COR-L47 (cell line): ENCODE measurements at places on chromosomes 5 and 9.

DNA sequence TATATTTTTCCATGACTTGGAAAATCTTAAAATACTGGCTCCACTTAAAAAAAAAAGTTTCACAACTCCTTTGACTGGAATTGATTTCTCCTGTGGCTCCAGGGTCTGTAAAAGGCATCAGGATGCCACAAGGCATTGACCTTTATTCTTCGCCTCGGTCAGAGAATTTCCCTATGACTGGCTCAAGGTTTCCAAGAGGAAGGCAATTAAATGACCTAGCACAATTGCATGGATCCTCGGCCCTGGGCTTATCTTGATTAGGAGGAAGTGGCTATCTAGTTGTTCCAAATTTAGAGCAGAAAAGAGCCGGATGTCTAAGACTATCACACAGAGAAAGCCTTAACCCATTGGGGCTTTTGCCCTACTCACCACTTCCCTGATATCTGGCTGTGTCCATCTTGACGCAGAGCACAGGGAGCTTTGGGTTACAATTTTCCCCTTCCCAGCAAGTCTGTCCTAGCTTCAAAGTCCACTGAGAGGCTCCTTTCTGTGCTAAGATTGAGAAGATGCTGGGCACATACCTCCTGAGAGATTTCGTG is 56.9 kb upstream of the COL15A1 start:
- no peak for DNase-seq

DNA sequence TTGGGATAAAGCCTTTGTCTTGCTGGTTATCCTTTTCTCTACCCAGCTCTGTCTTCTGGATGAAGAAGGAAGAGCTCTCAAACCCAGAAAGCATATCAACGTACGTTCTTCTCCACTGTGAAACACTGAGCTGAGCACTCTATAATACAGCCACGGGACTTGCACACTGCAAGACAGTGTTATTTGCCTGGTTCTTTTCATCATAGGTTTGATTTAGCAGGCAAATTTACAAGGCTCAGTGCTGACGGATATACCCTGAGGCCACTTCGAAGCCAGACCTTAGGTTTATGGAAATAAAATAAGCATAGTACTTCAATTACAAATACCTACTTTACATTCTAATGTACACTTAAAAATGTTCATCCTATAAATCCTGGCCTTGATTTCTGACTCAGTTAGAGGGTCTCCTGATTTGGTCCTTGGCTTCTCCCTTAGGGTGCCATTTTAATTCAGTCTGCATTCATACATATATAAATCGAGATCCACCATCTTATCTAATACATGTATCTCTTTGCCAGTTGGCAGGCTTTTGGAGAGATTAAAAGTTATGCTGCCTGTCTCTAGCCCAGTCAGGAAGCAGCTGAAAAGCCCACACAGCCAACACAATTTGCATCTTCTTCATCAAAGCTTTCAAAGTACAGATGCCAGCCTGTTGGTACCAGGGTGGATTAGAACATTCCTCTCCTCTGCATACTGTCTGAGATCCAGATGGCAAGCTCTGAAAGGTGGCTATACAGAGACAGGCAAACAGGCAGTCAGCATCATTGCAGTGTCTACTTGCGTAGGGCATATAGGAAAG is 194.4 kb downstream of the DEPDC1B start:
- DNase-seq, result no peak

DNA sequence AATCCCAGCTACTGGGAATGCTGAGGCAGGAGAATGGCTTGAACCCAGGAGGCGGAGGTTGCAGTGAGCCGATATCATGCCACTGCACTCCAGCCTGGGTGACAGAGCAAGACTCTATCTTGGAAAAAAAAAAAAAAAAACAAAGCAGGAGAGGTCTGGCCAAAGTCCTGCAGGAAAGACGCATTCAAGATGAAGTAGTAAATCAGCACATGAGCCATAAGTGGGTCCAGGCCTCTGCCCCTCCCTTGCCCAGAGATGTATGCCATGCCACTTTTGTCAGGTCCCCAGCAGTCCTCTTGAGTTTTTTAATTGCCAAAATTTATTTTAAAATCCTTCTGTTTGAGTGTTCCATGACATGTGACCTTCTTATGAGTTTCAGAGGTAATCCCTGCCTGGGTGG is 8.5 kb upstream of the PHF19 start:
- DNase-seq, result no peak

- no peak for DNase-seq
These were observed 24.4 kb downstream of the SLC6A7 start for GRCh38 chr5:150214289-150214688.

DNA sequence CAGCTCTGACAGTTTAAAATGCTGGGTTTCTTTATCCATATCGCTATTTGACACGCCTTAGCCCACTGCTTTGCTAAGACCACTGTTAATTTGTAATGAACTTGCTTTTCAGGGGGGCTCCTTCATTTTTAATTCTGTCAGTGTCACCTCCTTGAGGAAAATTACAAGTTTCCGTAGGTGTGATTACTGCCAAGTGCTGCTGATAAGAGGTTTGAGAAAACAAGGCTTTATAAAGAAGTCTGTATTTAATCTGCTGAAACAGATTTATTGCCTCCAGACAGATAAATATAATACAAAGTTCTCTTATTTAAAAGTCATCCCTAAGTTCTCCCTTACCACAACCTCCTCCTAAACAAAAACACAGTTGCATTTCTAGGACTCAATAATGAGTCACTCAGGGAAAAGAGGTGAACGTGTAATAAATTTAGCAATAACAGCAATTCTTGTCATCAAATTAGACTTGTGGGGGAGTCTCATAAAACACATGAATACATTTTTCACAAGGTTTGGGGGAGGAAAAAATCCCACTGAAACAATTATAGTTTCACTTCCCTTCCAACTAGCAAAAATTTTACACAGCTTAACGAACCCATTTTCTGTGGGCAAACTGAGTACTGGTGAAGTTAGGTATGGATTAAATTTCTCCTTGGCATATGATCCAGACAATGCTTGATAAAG is 72.8 kb downstream of the MAPKAP1 start:
- DNase-seq, result no peak

DNA sequence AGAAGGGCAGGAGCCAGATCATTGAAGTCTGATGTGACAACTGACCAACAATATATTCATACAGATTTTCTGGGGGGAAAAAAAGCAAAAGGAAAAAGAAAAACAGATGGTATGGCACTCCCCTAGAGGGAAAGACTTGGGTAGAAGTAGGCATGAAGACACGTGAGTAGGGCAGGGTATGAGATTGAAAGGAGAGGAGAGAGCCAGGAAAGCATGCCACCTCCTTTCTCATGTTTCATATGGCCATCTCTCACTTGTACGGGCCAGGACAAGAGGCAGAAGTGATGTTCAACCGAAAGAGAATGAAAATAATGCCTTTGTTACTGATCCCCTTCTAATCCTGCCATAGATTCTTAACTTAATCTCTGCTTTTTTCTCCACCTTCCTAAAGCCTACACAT is 139.0 kb upstream of the ACTBL2 start:
- no peak for DNase-seq

DNA sequence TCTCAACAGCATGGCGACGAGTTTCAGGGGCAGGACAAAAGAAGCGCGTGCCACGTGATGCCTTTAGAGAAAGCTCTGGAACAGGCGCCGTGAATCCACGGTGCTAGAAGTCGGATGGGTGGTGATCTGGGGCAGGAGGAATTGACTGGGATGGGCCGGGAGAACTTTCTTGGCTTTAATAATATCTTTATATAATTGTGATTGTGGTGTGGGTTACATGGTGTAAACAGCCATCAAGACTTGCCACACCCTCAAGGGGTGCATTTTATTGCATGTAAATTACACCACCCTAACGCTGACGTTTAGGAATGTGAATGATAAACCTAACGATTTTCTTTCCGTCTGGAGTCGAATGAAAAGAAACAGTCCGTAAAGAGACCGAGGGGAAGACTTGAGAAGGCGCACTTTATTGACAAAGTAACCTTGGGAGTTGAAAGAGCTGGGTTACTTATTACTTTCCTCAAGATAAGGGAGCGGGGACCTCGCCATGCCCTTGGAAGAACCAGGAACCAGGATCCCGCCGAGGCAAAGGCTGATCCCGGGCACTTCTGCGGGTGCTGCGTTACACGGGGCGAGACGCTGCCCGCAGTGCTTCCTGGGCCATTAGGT is 8.5 kb downstream of the NRARP start:
- DNase-seq, result no peak

DNA sequence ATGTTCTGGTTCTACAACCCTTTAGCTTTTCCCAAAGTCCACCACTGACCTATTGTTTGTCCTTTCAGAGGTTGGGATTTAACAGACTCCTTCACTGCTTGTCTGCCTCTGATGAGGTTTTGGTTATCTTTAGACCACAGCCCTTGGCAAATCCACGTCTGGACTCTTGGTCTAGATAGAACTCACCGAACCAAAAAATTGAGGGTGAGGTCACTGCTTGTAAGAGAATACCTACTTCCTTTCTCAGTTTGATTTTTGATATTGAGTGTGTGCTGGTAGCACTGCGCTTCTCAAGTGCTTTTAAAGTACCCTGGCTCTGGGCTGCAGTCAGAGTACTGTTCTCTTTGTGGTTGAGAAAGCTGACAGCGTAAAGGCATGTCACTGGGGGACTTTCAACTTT is 61.7 kb downstream of the JMY start:
- DNase-seq, result no peak
